ENCODE measurements at places on chromosomes 1 and 21.
A peak's percentile ranks its signal among the peaks of the same experiment; 100 is the strongest.

- DNase-seq, result no peak
Observed at GRCh38 chr1:115676498-115677181, 34.9 kb downstream of the VANGL1 start.

DNA sequence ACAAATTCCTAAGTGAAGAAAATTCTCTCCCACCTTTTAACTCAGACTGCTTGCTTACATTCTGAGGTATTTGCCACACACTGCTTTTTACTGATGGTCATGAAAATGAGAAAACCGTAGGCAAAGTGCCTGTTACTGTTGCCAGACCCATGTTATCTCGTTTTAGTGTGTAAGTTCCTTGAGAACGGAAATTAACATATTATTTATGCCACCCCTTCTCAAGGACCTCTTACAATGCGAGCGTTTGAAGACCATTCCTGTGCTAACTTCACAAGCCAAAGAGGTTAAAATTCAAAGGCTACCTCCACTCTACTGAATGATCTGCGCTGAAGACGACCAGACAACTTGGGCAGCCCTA lies 509 bp downstream of the NVL start:
- no peak for DNase-seq

DNA sequence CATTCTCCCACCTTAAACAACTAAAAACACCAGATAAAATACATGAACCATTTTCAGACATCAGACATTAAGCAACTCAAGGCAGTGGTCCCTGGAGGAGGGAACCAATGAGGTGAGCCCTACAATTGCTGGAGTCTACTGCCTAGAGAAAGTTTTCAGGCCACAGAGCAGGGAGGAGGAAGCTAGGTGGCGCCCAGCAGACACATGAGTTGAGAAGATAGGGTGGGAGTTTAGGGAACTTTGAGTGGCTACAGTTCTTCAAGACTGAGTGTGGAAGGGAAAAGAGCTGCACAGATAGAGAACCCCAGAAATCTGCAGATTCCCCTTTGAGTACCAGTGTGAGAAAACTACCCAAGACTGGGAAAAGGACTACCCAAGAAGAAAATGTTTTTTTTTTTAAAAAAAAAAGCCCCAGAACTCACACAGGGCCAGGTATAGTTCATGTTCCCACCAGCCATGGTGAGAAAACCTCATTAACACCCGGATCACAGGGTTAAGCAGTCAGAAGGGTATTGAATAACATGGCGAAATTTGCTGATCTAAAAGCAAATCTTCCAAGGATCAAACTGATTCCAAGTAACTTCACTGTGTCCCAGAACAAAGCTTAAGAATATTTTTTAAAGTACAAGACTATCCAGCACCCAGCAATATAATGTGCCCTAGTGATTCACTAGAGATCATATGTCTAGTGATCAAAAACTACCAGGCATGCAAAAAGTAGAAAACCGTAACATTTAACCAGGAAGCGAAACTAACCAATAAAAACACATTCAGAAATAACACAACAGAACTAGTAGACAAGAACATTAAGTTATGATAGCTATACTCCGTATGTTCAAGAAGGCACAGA lies 12.0 kb downstream of the ALDH9A1 start:
- DNase-seq, result no peak

- DNase-seq, result no peak
Observed at GRCh38 chr1:28354121-28354520, 15.4 kb upstream of the PHACTR4 start.

GRCh38 chr1:53738205-53739108 lies 507 bp downstream of the GLIS1 start:
- no peak for DNase-seq

- no peak for DNase-seq
Observed at GRCh38 chr1:32341186-32341757, 5.2 kb upstream of the MARCKSL1 start.

GRCh38 chr1:27038020-27038419 lies 25.4 kb upstream of the TENT5B start:
- no peak for DNase-seq

GRCh38 chr21:29163341-29164115 lies 33.1 kb downstream of the MAP3K7CL start:
- no peak for DNase-seq

- no peak for DNase-seq
Observed at GRCh38 chr1:3500265-3500835, 45.9 kb downstream of the ARHGEF16 start.

DNA sequence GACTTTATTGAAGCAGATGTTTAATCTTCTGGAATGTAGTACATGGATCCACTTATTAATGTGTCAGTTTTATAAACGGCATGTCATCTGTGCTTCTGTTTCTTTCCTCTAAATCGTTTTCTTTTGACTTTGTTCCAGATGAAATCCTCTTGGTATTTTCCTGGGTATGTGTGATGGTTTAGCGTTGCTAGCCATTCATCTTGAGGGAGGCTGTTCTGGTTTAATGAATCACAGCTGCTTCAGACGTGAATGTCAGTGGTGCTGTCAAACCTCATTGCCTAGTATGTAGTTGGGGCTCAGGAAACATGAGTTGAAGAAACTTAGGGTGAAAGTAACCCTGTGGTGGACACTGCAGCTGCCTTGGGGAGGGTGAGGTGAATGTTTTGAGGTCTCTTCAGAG lies 33.2 kb downstream of the KCNK1 start:
- DNase-seq, result no peak

DNA sequence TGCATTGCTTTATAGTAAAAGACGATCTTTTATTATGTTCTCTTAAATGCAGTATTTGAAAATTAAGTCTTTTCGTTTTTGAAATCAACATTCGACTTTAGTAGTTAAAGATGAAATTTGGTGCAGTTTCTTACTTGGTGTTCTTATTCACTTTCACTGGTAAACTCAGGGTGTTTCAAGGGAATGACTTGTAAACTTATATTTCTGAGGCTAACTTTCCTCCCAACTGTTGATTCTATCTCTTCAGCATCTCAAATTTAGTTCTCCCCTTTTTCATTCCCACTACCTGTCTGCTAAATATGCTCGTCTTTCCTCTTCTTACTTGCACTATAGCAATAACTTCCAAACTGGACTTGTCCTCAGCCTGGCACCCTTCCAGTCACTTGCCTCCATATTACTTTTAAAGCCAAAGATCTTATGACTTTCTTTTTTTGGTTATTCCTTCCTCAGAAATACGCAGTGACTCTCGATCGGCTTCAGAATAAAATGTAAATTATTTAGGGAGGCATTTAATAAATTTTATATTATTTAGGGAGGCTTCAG lies 988 bp downstream of the SLC35A3 start:
- DNase-seq, result no peak

DNA sequence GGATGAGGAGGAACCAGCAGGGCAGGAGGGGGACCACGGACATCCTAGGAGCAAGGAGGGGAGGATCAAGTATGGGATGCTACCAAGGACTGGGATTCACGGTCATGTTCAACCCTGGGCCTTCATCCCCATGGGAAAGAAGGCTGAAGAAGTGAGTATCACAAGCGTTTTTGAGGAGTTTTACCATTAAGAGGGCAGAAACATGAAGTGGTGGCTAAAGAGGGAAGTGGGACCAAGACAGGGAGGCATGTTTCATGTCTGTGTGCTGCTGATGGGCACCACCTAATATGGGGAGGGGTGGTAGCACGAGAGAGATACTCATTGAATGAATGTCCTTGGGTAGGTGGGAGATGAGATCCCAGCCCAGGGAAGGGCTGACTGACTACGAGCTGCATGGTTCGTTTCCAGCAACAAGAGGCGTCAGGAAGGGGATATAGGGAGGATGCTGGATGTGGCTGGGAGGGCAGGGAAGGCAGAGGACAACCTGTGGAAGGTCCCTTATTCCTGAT lies 11.3 kb upstream of the LSS start:
- no peak for DNase-seq

DNA sequence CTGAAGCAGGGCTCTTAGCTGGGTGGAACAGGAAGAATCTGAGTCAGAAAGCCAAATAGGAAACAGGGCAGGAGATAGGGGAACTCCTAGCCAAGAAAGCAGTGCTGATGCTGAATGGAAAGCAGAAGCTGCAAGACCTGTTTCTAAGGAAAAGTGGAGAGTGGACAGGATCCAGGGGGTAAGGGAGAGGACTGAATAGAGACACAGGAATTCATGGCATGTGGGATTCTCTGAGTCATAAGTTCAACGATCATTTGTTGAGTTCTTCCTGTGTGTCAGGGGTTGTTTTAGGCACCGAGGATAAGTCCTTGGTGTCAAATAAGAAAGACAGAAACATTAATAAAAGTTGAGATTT lies 153.8 kb upstream of the FGGY start:
- DNase-seq, result no peak

- DNase-seq, result no peak
Observed at GRCh38 chr1:25134801-25135461, 97.4 kb downstream of the SYF2 start.

- DNase-seq, result no peak
Observed at GRCh38 chr1:61169634-61170033, 87.3 kb downstream of the NFIA start.

GRCh38 chr21:18403735-18404450 lies at the start of gene TMPRSS15:
TSS of gene TMPRSS15 (minus strand) at chr21:18403785. CDS start at chr21:18403622, 163 bp downstream.
- DNase-seq, result no peak

- peak; percentile 26 for DNase-seq
Observed at GRCh38 chr21:30340714-30341573, 3.5 kb upstream of the KRTAP27-1 start.

GRCh38 chr1:109650609-109651008 lies 5.3 kb upstream of the GSTM4 start:
- DNase-seq, result no peak

DNA sequence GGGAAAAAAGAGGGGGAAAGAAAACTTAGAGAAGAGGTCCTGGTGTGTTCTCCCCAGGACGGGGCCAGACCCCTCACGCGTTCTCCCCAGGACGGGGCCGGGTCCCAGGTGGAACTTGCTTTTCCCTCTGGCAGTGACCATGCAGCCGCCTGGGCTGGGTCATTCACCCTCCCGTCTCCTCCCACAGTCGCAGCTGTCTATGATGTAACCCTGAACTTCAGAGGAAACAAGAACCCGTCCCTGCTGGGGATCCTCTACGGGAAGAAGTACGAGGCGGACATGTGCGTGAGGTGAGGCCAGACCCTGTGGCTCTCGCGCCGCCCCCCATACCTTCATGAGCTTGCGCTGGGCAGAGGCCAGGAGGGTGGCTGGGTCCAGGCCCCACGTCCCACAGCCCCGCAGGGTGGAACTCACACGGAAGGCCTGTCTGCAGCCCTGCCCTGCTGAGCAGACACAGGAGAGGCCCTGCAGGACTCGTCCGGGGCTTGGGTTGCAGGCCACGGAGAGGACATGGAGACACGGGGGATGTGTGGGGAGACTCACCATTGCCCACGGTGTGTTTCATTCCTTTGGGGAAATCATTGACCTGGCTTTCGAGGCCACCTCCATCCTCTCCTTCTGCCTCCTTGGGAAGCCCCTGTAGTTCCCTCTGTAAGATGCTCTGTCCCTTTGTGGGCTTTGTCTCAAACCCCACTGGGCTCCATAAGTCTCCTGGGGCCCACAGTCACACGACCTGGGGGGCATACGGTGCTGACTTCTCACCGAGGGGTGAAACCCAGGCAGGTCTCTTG lies 40.7 kb upstream of the TRAPPC10 start:
- DNase-seq, result no peak

GRCh38 chr1:223133306-223133823 lies 9.7 kb downstream of the TLR5 start:
- DNase-seq, result no peak

DNA sequence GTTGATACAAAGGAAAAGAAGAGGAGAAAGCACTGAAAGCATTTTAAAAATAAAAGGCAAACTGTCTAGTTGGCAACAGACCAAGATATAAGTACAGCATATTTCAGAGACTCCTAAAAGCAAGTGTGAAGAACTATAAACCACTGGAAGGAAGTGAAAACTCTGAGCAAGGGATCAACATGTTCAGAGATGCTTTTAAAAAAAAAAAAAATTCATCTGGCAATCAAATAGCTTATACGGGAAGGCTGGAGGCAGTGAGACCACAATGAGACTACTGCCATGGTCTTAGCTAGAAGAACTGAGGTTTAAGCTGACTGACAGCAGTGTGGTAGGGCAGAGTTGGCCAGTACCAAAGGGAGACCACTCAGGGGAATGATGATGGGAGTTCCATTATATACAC lies 124.3 kb downstream of the VAV3 start:
- no peak for DNase-seq

GRCh38 chr1:236394879-236395229 lies 768 bp downstream of the EDARADD start:
- DNase-seq, result peak; percentile 29

DNA sequence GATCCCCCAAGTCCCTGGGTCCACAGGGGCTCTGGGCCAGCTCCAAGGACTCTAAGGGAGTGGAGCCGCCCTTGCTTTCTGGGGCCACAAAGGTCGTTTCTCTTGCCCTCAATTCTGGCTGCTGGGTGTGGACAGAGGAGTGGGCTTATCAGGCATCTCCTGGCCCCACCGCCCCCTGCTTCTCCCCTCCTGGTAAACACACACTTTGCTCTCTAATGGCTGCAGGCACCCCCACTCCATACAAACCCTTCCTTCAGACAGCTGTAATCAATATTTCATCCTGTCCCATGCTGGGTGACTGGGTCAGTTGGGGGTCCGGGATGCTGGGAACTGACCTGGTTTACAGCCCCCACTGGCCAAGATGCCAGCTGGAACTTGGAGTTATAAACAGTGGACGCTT lies 67.5 kb downstream of the PRDM16 start:
- no peak for DNase-seq

DNA sequence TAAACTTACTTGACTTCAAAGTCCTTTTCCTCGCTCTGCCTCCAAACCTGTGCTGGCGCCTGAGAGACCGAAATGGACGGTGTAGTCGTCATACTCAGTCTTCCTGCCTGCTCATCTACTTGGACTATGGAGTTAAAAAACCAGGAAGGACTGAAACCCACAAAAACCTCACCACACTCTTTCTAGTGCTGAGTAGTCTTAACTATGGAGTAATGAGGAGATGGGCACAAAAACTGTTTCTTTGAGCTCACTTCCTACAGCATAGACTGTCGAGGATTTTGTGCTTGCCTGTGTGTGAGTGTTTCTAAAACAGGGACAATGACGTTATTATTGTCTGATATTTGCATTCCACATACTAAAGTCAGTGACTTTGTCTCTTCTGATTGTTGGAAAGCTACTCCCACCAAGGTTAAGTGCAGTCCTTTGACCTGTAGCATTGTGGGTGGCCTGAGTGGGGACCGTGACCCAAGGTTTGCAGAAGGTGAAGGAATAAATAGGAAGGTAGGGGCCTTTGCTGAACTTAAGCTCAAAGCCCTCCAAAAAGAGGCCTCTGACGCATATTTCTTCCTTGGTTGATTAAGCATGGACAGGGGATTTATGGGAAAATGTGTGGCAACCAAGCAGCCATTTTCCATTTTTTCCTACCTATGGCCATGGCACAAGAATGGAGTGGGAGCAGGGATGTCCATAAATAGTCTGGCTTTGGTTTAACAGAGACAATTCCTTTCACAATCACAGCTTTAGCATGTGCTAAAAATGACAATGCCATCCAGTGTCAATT lies 109.6 kb downstream of the ZBTB18 start:
- no peak for DNase-seq

Data from NCI-H146 (cell line).